ENCODE measurements at places on chromosomes 5 and 9.

DNA sequence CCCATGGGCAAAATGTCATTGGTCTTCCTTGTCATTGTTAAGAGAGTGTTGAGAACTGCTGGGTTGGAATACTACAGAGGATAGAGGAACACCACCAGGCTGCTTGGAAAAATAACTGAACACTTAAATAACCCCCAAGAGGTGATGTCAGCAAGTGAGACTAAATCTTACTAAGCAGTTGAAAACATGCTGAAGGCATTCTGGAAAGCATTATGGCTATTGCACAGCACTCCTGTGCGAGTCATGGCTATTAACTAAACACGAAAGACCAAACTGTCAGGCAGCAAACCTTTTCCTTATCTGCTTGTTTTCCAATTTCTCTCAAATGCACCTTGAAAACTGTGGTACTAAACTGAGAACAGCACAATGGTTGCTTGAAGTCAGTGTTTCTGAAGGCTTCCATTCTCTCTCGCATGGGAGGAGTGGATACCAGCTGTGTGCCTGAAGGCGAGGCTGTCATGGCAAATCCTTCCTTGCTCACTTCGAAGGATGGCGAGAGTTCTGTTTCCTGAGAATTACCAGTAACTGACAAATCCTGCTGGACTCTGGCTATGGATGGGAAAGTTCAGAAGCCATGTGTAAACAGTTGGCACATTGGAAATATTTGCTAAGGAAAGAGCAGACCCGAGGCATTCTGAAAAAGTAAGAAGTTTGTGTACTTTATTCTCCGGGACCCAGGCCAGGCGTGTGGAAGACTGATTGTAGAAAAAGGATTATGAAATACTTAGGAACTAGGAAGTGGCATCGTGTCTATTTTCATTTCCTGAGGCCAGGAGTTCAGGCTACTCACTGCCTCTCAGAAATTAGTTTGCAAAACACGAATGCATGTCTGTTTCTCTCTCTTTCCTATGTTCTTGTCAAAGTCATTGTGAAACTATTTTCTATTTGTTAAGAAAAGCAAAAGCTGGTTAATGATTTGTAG lies 182.1 kb downstream of the DMRT2 start:
- peak; percentile 9 for DNase-seq

GRCh38 chr9:5205071-5205470 lies 19.6 kb upstream of the INSL6 start:
- no peak for DNase-seq

- DNase-seq, result no peak
These were observed 36.7 kb downstream of the ARL15 start for GRCh38 chr5:54273715-54274114.

GRCh38 chr5:65329266-65329665 lies 152.5 kb downstream of the ADAMTS6 start:
- DNase-seq, result no peak

GRCh38 chr9:37683531-37684371 lies 33.0 kb downstream of the FRMPD1 start:
- no peak for DNase-seq

GRCh38 chr5:114912189-114912920 lies 257.4 kb downstream of the TRIM36 start:
- no peak for DNase-seq

DNA sequence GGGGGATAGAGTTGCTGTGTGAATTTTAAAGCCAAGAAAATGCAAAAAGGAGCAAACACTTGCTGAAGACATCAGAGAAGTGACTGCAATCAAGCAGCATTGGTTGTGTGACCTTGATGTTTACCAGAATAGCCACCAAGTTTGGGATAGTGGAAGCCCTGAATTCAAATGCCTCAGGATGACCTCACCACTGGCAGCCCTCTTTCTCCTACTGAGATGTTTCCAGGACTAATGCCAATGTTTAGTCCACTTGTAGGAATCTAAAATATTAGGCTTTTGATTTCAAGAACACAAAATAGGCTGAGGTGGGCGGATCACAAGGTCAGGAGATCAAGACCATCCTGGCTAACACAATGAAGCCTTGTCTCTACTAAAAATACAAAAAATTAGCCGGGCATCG lies 112.2 kb upstream of the NUDT12 start:
- DNase-seq, result no peak

- no peak for DNase-seq
These were observed 32.0 kb downstream of the SPRY4 start for GRCh38 chr5:142292808-142293207.

DNA sequence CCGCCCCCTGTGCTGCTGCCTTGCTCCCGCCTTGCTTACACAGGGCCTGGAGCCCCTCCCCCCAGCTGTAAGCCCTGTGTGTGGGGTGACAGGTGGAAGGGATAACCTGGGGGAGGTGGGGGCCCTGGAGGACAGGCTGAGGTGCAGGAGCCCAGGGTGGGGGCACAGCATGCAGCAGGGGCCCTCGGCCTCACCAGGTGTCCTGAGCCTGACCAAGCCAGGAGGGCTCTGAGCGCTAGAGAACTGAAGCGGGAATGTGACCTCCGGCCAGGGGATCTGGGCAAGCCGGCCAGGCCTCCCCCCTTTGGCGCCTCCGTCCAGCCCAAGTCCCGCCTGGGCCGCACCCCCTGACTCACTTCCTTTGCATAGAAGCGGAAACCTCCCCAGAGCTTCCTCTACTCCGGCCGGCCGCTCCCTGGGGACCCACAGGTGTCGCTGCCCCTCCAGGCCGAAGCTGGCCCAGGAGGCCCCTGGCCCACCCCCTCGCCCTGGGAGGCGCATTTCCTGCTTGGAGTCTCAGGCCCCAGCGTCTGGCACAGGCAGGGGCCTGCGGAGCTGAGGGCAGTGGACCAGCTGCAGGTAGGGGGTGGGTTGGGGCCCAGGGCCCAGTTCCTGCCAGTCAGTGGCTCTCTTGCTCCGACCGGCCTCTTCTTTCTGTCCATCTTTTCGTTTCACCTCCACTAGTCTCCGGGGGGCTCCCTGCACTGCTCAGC lies at the start of gene TOR4A:
Gene TOR4A (plus strand): TSS at position 398 of the 713 bp plus-strand sequence. CDS start 964 bp downstream, outside the sequence.
- DNase-seq, result peak; percentile 93

DNA sequence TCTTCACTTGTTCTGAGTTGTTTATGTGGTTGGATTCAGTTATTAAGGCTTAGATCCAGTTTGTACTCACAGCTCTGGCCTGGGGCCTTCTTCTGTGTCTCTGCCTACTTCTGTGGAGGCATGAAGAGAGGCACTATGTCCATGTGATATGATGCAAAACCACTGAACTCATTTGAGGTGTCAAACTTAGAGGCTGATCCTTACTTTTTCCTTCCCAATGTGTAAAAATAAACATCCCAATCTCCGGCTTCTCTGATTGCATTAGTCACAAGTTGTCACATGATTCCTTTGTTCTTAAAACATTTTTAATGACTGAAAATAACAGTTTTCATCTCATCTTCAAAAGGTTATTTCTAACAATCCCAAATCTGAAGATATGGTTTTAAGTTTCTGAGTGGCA lies 276.0 kb upstream of the RGMB start:
- DNase-seq, result no peak

DNA sequence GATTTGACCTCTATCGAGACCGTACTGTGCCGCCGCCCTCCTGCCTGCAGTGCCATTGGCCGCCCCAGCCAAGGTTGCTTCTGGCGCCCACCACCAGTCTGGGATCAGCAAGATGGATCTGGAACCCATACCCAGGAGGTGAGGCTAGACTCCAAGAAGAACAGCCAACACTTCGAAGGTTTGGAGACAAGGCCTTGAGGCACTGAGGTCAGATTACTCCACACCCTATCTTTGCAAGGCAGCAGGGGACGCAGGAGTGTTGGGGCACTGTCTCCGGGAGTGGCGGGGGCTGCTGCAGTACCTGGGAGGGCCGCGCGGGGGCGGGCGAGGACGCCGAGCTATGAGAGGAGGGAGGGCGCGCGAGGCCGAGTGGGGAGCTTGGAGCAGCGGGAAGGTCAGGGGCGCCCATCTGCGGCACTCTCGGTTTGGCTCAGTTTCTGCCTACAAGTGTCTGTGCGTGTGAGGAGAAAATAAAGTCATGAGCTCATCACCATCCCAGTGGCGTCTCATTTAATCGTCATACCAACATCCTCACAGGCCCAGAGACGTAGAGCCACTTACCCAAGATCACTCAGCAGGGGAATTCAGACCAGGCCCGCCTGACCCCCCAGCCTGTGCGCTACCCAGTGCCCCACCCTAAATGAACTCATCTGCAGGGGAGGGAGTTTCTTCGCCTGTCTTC lies 20.5 kb upstream of the PSD2 start:
- DNase-seq, result peak; percentile 83

DNA sequence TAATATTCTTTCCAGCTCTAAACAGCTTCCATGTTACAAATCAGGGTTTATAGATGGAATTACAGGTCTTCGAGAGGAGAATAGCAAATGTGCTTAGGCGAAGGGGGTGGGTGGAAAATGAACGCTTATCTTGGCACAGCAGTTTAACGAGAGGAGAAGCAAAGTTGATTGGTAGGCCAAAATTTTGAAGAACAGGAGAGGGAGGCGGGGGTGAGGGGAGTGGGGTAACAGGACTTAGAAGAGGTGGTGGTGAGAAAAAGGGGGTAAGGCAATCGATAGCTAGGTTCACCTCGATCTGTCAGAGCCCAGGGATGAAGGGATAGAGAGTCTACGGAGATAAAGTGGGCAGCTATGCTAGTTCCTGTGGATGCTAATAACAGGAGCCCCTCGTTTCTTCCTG lies 764 bp downstream of the ANKRA2 start:
- no peak for DNase-seq

- no peak for DNase-seq
These were observed 58.6 kb downstream of the STK10 start for GRCh38 chr5:172129256-172129910.

GRCh38 chr5:133934822-133935666 lies 33.4 kb downstream of the C5orf15 start:
- no peak for DNase-seq

GRCh38 chr5:110757118-110757729 lies 18.4 kb downstream of the SLC25A46 start:
- DNase-seq, result no peak

DNA sequence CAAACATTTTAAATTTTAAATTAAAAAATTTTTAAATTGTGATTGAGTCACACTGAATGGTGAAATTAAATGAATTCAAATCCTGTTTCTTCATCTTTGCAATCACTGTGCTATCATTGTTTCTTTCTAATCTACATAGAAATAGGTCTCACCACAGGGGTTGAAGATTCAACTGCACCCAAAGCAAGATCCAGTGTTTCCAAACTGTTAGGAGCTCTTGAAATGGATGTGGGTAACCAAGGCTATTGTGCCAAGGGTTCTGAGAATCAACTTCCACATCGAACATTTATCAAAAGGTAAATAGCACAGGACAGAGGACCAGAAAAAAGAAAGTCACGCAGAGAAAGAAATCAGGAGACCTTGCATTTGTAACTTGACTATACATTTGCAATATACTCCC lies 172.6 kb upstream of the RASEF start:
- DNase-seq, result no peak

DNA sequence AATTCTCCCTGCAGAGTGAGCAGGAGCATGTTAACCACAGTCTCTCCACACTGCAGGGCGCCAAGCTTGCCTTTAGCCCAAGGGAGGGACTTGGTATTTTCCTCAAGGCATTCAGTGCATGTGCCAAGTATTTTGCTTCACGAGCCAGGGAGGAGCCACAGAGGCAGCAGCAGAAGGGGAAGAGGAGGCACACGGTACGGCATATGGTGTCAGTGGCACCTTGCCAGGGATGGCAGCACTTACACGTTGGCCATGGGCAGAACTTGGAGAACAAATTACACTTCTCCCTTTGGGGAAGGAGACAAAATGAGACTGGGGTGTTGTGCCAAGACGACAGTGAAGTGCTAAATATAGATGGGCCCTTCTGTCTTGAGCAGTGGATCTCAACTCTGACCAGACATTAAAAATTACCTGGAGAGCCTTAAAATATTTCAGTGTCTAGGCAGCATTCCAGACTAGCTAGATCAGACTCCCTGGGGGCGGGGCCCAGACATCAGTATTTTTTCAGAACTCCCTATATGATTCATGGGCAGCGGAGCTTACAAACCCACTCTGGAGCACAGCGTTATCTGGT lies 155.8 kb downstream of the DRD1 start:
- no peak for DNase-seq

DNA sequence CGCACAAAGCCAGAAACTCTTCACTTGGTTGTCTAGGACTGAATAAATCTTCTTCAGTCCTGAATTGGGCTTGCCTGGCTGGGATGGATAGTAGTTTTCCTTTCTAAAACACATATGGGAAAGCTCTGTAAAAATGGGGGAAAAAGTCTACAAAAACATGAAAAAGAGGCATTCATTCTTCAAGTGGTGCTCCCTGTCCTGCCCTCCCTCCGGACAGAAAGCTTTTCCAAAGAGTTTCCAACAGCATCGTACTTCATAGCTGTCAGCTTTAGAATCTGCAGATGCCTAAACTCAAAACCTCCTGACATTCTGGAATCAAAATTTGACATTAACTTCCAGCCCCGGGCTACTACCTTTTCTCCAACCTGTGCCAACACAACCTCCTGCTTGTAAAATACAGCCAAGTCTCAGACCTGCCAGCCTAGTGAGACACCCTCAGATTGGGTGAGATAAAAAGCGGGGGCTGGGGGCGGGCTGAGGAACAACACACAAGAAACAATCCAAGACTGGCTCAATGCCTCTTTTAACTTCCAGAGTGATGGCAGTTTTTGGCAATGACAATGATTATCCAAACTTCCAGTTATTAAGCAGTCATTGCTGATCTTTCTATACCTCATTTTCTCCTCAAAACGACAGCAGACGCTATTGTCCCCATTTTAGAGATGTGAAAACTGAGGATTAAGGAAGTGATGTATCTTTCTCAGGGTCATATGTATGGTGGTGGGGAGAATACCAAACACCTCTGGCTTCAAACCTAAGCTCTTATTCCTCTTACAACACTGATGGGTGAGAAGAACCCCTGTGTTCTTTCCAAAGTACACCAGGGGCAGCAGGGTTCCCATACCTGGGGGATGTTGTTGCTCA lies 1.3 kb downstream of the TNC start:
- no peak for DNase-seq

- DNase-seq, result peak; percentile 33
These were observed 35.0 kb upstream of the HMGCS1 start for GRCh38 chr5:43348207-43348606.

GRCh38 chr5:157203417-157203816 lies 22.8 kb downstream of the ITK start:
- no peak for DNase-seq

GRCh38 chr9:93120846-93121315 lies 13.2 kb downstream of the NINJ1 start:
- DNase-seq, result no peak

GRCh38 chr9:81686614-81687520 lies 2.5 kb downstream of the TLE1 start:
- DNase-seq, result peak; percentile 95

GRCh38 chr9:127903557-127904475 lies 4.4 kb upstream of the ST6GALNAC6 start:
- DNase-seq, result no peak
